ENCODE measurements at places on chromosomes 3 and 15. TPM values are rescaled to one million over a fixed set of nuclear protein-coding genes. Genes with fewer than 3 reads are reported as not detected.

DNA sequence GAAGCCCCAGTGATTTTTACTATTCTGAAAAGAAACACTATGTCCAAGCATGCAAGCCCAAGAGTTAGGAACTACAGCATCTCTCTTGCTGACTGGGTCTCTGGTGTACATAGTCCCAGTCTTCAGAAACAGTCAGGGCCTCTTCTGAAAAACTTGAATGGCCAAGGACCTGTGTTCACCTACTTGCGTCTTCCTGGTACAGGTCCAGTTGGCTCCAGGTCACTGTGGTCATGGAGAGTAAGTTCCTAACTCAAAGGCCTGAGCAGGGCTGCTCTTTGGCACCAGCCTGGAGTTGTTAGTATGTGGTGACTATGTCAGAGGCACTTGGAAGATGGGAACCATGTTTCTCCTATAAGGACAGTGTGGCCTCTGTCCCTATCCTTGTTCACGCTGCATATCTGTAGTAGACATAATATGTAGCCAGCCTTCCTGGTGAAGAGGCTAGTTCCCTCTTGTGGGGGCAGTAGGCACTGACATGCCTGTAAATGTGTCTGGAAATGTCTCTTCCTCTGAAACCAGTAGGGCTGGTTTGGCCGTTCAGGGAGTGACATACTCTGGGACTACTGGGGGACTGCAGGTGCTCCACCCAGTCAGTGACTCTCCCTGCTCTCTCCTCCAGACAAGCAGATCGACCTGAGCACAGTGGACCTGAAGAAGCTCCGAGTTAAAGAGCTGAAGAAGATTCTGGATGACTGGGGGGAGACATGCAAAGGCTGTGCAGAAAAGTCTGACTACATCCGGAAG, 2.6 kb upstream of the RBM15B start:
- DNase-seq, result no peak

The IP6K1 gene
- polyA plus RNA-seq, result 54.0 TPM

DNA sequence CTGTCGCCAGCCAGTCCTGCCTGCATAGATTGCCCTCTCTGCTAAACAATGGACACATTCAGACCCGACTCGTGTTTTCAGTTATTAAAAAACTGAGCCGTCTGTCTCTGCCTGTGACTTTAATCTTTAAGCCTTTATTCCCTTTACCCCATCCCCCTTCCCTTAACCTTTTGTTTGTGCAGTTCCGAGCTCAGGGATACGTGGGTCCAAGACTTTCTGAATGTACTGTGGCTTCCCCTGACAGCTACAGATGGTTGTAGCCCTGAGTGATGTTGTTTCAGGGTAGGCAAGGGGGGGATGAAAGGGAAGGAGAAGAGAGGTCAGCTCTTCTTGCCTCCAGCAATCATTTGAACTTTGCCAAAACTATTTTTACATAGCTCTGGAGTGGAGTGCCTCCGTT, 44.6 kb downstream of the EEFSEC start:
- DNase-seq, result no peak

GRCh38 chr15:101454365-101454764, 35.1 kb downstream of the PCSK6 start:
- DNase-seq, result no peak

- DNase-seq, result no peak
Observed at GRCh38 chr3:1072041-1072440, 20.8 kb upstream of the CNTN6 start.

The TMCO5A gene
- not detected for polyA plus RNA-seq

The ISLR gene
- 58.5 TPM for polyA plus RNA-seq

GRCh38 chr3:38985981-38986380, 65.8 kb downstream of the SCN11A start:
- no peak for DNase-seq

The LSM3 gene
- polyA plus RNA-seq, result 18.0 TPM

DNA sequence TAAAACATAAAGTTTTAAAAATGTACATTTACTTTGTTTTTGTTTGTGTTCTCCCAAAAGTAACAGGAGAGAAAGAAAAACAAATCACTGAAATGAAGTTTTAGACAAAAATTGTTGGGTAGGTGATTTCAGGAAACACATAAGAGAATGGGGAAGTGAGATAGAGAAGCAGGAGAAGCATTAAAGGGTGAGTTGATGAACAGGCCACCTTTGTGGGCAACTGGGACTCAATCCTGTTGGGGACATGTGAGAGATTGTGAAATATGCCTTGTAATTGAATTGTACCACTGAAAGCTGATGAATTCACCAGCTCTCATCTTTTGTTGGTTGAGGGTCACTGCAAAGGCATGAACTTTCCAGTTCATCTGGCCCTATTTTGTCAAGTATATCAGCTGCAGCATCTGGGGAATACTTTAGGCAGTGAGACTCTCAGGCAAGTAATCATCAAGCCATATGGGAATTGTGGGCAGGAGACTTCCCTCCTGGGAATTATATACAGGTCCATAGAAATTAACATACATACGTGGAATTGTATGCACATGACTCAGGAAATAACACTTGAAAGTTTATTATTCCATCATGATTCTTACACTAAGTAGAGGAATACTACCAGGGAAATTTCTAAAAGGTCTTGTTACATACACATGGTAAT, 181.0 kb downstream of the ZBBX start:
- DNase-seq, result no peak

DNA sequence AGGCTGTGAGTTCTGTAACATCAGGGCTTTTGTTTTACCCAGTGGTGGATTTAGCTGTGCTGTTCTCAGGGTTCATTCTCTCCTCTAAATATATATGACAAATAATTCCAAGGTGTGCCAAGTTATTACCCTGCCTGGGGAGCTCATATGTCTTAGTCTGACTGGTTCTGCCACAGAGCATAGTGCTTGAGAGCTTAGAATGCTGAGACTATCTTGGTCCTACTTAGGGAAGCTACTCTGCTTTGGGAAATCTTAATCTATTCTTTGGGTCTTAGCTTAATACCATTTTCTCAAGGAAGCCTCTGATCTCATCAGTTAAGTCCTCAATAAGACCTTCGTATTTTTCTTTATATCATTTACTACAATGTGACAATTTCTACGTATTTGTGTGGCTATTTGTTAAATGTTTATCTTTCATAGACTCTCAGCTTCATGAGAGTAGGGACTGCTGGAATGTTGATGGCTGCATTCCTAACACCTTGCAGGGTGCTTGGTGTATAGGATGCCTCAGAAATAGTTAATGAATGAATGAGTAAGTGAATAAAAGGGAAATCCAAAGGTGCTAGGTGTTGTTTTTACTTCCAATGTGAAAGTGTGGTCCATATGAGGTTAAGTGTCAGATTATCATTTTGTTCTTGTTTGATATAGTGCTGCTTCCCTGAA, 1.8 kb downstream of the OTOL1 start:
- no peak for DNase-seq

DNA sequence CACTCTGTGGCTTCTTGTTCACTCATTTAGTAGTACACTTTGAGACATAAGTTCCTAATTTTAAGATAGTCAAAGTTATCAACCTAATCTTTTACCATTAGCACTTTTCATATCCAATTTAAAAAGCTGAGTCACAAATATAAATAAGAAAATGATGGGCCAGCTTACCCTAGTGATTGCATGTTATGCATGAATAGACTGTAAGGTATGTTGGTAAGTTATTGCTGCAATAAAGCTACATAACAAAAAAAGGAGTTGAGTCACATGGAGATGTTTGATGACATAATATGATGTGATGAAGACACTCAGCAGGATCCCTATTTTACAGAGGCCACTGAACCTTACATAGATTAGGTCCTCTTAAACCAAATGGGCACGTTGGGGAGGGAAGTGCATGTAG, 161.3 kb downstream of the OCA2 start:
- DNase-seq, result no peak

DNA sequence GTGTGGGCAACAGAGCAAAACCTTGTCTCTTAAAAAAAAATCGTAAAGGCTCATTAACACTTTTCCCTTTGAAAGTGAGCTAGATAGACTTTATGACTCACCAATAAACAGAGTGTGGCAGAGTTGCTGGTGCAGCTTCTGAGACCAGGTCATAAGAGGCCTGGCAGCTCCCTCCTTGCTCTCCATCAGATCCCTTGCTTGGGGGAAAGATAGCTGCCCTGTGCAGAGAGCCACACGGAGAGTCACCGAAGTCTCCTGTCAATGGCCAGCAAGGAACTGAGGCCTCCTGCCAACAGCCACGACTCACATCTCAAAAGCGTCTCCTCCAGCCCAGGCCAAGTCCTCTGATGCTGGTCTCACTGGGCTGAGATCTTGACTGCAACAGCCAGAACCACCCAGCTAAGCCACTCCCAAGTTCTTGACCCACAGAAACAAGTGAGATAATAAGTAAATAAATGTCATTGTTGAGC, 8.7 kb upstream of the GP9 start:
- no peak for DNase-seq

GRCh38 chr3:44125246-44125645, 116.4 kb upstream of the TOPAZ1 start:
- DNase-seq, result no peak

The NME9 gene
- 2.2 TPM for polyA plus RNA-seq

The KIF15 gene
- polyA plus RNA-seq, result 22.4 TPM

The LXN gene
- 28.7 TPM for polyA plus RNA-seq

- no peak for DNase-seq
Observed at GRCh38 chr3:33420966-33421365, 19.2 kb downstream of the UBP1 start.

DNA sequence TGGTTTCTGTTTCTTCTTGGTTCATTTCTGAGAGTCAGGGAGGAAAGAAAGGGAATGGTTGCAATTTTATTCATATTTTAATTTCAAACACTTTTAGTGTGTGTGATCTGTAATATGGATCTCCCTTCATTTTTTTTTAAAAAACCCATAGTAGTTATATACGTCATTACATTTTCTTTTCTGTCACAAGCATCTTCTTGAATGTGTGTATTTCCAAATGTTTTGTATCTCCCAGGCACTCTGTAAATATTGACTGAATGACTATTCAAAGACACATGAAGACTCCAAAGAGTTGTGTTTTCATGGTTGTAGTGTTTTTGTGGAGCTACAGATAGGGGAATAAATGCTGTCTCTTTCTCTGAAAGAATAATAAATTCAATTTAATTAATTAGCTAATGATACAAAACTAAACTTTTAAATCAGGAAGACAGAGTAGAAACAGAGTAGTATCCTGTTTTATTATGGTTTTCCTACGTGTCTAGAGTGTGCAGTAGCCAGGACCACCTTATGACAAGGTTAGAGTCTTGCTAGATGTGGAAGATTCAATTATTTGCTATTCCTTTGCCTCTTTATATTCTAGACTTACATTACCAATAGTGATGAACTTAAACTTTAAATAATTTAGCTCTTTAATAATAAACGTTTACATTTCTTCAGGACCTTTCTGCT, 35.5 kb downstream of the NECTIN3 start:
- DNase-seq, result no peak

DNA sequence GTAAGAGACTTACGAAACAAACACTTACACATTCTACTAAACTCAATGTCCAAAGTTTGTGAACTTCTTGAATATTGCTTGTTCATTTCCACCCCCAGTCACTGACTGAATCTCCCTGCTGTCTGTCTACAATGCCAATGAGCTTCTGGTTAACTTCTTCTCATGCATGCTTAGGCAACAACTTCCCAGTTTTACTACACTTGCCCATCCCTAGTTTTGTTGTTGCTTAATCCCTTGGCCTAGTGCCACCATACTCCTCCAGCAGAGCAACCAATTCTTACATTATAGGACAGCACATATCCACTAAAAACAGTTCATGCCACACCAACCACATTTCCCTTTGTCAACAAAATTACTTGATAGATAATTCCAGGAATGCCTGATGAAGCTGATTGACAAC, 40.9 kb upstream of the CCR2 start:
- no peak for DNase-seq

All from right renal pelvis (tissue), 4 donors.